ENCODE measurements at places on chromosomes 4 and X.

DNA sequence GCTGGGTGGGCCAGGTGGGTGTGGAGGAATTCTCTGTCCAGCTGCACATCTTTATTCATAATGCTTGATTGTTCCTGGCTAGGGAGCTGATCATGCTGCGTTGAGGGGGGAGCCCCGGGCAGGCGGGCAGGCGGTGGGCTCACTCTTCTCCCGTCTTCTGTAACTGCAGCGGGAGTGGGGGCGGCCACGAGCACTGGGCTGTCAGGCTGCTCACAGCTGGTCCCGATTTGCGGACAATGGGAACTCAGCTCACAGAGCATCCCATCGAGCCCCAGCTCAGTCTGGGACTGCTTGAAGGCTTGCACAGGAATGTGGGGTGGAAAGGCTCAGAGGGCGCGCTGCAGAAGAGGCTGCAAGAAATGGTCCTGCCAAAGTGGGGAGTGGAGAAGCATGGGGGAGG is 63.8 kb downstream of the EFNB1 start:
- no peak for DNase-seq

GRCh38 chr4:26227601-26228229 is 93.1 kb upstream of the RBPJ start:
- no peak for DNase-seq

GRCh38 chr4:16000708-16001483 is 37.9 kb upstream of the FGFBP2 start:
- no peak for DNase-seq

GRCh38 chr4:38509551-38509950 is 154.4 kb upstream of the KLF3 start:
- DNase-seq = no peak

- no peak for DNase-seq
Measured at GRCh38 chr4:18067031-18067430, 45.5 kb upstream of the LCORL start.

GRCh38 chrX:5113128-5113527 is 1115.5 kb downstream of the NLGN4X start:
- DNase-seq = no peak
